ENCODE measurements at places on chromosomes 1 and 21. TPM values are rescaled to one million over a fixed set of nuclear protein-coding genes. Genes with fewer than 3 reads are reported as not detected.

GRCh38 chr1:229203991-229204632 lies 66.8 kb upstream of the RAB4A start:
- H3K27ac ChIP-seq: no peak overlapping the region
- no peak overlapping the region for H3K4me3 ChIP-seq
- H3K27me3 ChIP-seq: peaks cover 4% of the 10 kb centered on the region
- H3K36me3 ChIP-seq: peaks cover 6% of the 10 kb centered on the region

The OR2T29 gene
- not detected for total RNA-seq

DNA sequence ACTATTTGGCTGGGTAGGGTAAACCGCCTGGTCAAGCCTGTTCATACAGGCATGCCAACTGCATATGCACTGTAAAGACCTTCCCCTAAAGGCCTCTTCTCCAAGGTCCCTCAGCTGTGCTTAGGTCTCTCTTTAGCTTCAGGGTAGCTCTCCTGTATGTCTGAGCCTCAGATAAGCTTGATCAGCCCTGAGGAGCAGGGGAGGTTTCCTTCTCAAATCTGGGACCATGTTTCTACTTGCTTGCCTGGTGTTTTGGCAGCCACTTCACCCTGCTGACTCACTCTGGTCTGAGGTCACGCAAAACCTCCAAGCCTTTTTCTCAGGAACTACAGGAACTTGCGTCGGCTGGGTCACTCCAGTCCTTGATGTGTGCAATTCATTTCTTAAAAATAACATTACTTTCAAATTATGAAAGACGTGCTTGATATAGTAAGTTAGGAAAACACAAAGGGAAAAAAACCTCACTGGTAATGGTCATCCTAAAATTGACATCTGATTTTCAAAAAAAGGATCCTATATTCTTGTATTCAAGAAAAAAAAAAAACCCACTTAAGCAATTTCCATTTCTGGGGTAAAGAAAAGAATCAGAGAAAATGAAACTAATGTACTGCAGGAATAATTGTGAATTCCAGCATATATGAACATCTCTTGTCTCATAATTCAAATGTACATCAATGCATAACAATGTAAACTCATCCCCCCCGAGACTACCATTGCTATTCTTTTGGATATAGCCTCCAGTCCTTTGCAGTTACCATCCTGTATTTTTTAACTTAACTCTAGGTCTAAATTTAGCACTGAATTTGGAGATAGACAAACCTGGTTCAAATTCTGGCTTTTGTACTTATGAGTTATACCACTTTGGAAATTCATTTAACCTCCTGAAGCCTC lies 24.8 kb upstream of the RNF19B start:
- peaks cover 4% of the 10 kb centered on the region for H3K4me1 ChIP-seq
- H3K27me3 ChIP-seq: no peaks in the 10 kb centered on the region
- H3K4me3 ChIP-seq: no peak overlapping the region
- H3K36me3 ChIP-seq: no peaks in the 10 kb centered on the region
- H3K27ac ChIP-seq: no peak overlapping the region

The CD164L2 gene
- not detected for total RNA-seq

The RGS5 gene
- 4.9 TPM for total RNA-seq

DNA sequence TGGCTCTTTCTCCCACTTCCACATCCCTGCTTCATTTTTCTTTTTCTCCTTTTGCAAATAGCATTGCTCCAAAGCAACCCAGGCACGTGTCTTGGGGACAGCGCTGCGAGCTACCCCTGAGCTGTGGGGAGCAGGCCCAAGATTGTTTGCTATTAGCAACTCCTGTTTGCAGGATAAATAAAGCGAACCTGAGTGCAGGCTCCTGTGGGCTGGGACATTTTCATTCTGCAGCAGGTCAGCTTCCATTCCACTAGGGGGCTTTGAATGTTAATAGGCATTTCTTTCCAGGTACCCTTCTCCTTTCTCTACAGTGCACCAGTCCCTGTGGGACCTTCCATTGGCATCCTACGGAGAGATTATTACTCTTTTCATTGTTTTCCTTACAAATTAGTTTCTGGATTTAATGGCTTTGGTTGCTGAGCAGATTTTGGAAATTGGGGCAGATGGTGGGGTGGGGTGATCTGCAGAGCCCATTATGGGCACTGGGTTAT lies 54.0 kb downstream of the OLFML3 start:
- no peak overlapping the region for H3K27ac ChIP-seq
- peak; percentile 21 for DNase-seq
- no peaks in the 10 kb centered on the region for H3K4me1 ChIP-seq
- peaks cover 4% of the 10 kb centered on the region for H3K27me3 ChIP-seq
- H3K4me3 ChIP-seq: no peak overlapping the region

The WNT4 gene
- total RNA-seq: not detected

DNA sequence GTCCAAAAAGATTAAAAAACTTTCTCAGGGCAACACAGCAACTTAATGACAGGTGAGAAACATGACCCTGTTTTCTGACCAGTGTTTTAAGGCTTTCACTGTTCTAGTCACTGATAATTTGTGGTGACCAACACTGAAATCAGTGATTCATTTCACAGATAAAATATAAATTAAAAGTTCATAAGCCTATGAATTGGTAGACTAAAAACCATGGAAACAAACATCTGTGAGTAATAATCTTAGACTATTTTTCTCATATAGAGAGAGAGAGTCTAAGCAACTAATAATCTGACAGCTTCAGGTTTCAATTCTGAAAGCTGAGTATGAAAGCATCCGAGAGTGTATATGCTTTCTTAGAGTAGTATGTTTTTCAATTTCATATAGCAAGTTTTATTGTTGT lies 536.9 kb downstream of the ADGRL2 start:
- no peaks in the 10 kb centered on the region for H3K4me1 ChIP-seq
- H3K27me3 ChIP-seq: no peaks in the 10 kb centered on the region
- H3K36me3 ChIP-seq: no peaks in the 10 kb centered on the region
- DNase-seq: no peak
- H3K4me3 ChIP-seq: no peak overlapping the region

DNA sequence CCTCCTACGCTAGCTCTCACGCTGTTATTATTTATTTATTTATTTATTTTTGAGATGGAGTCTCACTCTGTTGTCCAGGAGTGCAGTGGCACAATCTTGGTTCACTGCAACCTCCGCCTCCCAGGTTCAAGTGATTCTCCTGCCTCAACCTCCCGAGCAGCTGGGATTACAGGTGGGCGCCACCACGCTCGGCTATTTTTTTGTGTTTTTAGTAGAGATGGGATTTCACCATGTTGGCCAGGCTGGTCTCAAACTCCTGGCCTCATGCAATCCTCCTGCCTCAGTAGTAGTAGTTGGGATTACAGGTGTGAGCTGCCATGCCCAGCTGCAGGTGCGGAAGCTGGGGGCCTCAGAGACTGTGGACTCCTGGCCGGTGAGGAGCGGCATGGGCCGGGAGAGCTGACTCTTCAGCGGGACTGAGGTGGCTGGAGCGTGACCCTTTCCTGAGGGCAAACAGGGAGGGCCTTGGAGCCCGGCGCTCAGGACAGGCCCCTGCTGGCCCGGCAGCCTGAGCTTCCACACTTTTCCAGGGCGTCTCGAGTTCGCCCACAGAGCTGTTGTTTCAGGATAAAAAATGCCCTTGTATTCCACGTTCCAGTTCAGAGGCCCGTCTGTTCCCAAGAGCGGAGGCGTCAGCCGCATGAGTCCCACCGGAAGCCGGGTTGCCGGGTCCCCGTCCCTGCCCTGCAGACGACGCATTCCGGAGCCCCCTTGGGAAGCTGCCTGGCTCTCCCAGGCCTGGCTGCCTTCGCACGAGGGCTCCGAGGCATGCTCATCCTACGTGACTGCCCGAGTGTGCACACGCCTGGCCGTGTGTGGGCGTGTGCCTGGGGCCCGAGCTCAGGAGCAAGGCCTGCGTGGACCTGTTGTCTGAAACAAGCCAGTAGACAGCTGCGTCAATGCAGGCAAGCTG lies 126.2 kb downstream of the SIK1 start:
- peak; percentile 24 for DNase-seq
- H3K27ac ChIP-seq: no peak overlapping the region
- peaks cover 10% of the 10 kb centered on the region for H3K4me1 ChIP-seq
- H3K4me3 ChIP-seq: no peak overlapping the region
- peaks cover 6% of the 10 kb centered on the region for H3K27me3 ChIP-seq
- peaks cover 5% of the 10 kb centered on the region for H3K36me3 ChIP-seq

The VSIG8 gene
- not detected for total RNA-seq

- no peak overlapping the region for H3K27ac ChIP-seq
- H3K4me3 ChIP-seq: no peak overlapping the region
- peaks cover 16% of the 10 kb centered on the region for H3K4me1 ChIP-seq
- no peaks in the 10 kb centered on the region for H3K36me3 ChIP-seq
- H3K27me3 ChIP-seq: peaks cover 38% of the 10 kb centered on the region
Measured at GRCh38 chr1:50974618-50974935, 4.5 kb downstream of the CDKN2C start.

GRCh38 chr1:228315945-228316588 lies 90.6 kb downstream of the TRIM11 start:
- H3K4me3 ChIP-seq: no peak overlapping the region
- H3K27ac ChIP-seq: no peak overlapping the region
- DNase-seq: no peak
- H3K36me3 ChIP-seq: peaks cover 4% of the 10 kb centered on the region
- H3K4me1 ChIP-seq: no peaks in the 10 kb centered on the region

The IVL gene
- total RNA-seq: not detected

The PEX19 gene
- total RNA-seq: 48.8 TPM

DNA sequence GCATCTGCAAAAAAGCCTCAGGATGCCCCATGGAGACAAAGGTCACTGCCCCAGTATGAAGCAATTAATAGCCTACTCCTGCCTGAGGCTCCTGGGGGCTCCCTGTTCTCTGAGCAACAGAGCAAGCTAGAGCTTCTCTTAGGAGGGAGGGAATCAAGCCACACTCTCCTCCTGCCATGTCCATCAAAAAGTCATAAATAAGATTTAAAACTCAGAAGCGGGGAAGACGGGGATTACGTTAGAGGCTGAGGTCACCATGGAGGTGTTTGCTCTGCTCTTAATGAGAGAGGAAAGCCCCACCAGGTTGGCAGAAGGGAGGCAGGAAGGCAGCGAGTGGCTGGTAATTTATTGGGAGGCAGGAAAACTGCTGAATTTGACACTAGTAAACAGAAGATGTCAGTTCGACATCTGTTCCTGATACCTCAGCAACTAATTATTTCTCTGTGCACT lies 98.4 kb upstream of the TNR start:
- no peak for DNase-seq
- H3K4me3 ChIP-seq: peak overlapping the region; percentile 67
- peak overlapping the region; percentile 35 for H3K27ac ChIP-seq
- H3K27me3 ChIP-seq: peaks cover 2% of the 10 kb centered on the region
- H3K36me3 ChIP-seq: no peaks in the 10 kb centered on the region

- no peak overlapping the region for H3K27ac ChIP-seq
- H3K27me3 ChIP-seq: no peaks in the 10 kb centered on the region
- no peaks in the 10 kb centered on the region for H3K4me1 ChIP-seq
- no peak overlapping the region for H3K4me3 ChIP-seq
- no peak for DNase-seq
- peaks cover 6% of the 10 kb centered on the region for H3K36me3 ChIP-seq
Measured at GRCh38 chr1:207431508-207431907, 22.6 kb upstream of the CR2 start.

DNA sequence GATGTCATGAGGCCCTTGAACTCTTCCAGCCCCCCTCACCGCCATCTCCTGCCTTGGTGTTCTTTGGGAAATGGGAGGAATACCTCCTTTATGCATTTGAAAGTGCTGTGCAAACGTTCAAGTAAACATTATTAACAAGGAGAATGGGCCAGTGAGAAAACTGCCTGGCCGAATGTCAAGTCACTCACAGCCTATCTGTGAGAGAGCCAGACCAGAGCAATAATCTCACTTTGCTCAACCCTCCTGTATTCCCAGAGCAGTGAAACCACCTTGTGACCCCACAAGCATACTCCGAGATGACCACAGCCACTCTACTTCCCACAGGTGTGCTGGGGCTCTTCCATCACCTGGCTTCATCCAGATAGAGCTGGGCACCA lies 5.2 kb downstream of the TAL1 start:
- peaks cover 42% of the 10 kb centered on the region for H3K27me3 ChIP-seq
- no peaks in the 10 kb centered on the region for H3K36me3 ChIP-seq
- DNase-seq: no peak
- H3K4me1 ChIP-seq: peaks cover 9% of the 10 kb centered on the region

The SH2D1B gene
- not detected for total RNA-seq

DNA sequence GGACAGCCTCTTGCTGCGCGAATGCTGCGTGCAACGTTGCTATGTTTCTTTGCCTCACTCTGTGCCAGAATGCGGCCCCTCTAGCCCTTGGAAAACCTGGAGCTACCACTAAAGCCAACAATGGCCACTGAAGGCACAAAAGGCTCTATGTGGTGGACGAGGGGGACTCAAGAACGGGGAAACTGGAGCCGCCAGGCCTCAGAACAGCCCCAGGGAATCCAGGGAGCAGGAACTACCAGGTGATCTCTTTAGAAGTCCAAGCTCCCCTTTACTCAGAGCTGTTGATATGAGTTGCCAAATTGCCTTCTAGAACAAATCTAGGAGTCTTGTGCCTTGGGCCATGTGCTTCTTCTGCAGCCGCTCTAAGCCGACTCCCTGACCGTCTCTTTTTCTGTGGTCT lies 113.8 kb upstream of the ERRFI1 start:
- no peak for DNase-seq
- H3K36me3 ChIP-seq: no peaks in the 10 kb centered on the region
- no peak overlapping the region for H3K4me3 ChIP-seq
- peaks cover 10% of the 10 kb centered on the region for H3K4me1 ChIP-seq
- peaks cover 4% of the 10 kb centered on the region for H3K27me3 ChIP-seq

DNA sequence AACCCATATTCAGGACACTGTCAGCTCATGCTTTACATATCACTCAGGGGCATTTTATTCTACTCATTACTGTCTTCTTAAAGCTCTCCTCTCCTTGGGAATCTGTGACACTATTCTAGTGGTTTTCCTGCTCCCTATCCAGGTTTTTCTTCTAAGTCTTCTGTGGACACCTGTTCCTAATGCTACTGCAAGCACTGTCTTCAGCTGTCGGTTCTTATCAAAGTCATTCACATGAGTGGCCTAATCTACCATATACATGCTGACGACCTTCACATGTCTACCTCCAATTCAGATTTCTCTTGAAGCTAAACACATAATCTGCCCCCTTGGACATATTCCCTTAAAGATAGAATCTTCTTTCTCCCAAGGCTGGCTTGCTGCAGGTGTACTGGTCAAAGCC lies 39.8 kb upstream of the PRRX1 start:
- H3K36me3 ChIP-seq: no peaks in the 10 kb centered on the region
- H3K27ac ChIP-seq: no peak overlapping the region
- DNase-seq: no peak
- H3K4me1 ChIP-seq: peaks cover 6% of the 10 kb centered on the region
